ENCODE measurements at places on chromosomes 13 and 19.

GRCh38 chr19:6087074-6087571 is 23.2 kb downstream of the RFX2 start:
- DNase-seq, result no peak

GRCh38 chr13:20263393-20264044 is 31.4 kb upstream of the GJB6 start:
- no peak for DNase-seq

DNA sequence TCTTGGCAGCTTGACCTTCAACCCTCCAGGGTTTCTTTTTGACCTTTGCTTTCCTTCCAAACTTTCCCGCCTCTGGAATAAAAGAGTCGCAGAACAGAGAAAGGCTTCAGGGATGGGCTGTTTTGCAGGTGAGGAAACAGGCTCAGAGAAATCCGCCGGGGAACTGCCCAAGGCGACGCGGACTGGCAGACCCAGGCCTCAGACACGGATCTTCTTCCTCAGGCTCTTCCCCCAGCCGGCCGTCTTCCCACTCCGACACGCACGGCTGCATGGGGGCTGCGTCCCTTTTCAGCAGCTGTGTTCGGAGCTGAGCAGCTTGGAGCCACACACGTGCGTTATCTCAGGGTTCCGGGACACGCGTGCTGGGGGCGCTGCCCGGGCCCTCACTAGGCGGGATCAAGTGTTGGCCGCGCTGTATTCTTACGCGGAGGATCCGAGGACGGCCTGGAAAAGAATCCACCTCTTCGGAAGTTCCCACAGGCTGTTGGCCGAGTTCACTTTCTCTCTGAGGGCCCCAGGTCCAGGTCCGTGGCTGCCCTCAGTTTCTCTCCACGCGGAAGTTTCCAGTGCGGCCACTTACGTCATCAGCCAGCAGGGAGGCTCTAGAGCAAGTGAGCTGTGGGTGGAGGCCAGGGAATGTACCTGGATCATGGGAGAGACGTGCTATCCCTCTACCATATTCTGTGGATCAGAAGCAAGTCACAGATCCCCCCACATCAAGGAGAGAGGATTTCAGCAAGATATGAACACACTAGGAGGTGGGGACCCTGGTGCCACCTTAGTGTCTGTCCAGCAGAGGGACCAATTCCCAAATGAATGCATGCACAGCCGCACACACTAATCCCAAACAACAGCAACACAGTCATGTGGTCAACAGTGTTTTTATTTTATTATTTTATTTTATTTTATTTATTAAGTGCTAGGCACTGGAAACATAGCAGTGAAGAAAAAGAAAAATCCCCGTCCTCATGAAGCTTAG is 100.4 kb downstream of the ING1 start:
- no peak for DNase-seq

- DNase-seq, result no peak
Observed at GRCh38 chr13:26060357-26060756, 8.5 kb upstream of the SHISA2 start.

DNA sequence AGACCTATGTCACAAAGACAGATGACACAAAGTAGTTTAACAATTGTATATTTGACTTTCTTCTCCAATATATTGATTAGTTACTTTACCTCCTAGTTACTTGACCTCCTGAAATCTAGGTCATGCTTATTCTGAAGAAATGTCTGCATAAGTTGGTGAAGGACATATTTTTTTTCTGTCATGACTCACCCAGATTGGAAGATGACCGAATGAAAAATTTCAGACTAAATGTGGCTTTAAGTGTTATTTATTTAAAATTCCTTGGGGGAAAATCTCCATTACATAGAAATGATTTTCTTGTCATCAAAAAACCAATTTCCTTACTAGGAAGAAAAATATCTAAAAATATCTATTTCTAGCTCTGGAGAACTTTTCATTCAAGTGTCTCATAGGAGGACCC is 217.1 kb downstream of the POSTN start:
- DNase-seq, result no peak

GRCh38 chr19:45075301-45076028 is 813 bp downstream of the ZNF296 start:
- peak; percentile 89 for DNase-seq

GRCh38 chr13:20997301-20998161 is 63.9 kb downstream of the LATS2 start:
- peak; percentile 71 for DNase-seq

- DNase-seq, result no peak
Observed at GRCh38 chr19:51179256-51179655, 37.2 kb downstream of the SIGLEC7 start.

GRCh38 chr19:1079566-1080111 is 12.7 kb downstream of the ARHGAP45 start:
- DNase-seq, result no peak
